ENCODE measurements at places on chromosomes 4 and X.

GRCh38 chr4:7399440-7400234 lies 35.1 kb downstream of the PSAPL1 start:
- no peak for DNase-seq

- DNase-seq: no peak
These were observed 738.2 kb downstream of the ARAP2 start for GRCh38 chr4:35506161-35506560.

DNA sequence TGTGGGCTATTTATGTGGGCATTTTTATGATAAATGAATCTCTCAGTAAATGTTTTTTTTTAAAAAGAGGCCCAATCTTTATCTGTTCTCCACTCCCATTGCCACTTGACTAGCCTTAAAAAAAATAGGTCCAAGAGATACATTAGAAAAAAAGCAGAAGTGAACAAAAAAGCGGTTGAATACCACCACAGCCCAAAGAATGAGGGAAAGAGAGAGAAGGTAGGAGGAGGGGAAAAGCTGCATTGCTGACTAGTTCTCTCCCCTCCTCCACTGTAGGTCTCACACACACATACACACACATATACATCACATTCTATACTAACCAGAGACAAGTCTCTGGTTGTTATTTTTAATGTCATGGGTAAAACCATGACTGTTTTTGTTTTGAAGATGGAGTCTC lies 95.8 kb upstream of the IL13RA1 start:
- no peak for DNase-seq

DNA sequence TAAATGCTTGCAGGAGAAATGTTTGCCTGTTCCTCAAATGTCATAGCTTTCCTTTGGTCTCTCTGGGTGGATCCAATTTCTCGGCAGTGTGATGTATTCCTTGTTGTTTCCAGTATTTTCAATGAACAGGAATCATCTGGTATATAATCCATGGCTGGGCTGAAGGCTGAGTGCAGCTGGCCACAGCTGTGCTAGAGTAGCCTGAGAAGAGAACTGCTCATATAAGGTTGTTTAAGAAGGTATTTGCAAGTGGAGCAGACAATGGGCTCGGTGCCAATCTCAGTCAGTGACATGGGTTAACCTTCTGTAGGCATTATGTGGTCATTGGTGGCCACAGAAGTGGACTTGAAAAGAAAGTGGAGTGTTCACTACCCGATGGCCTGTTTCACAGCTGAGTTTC lies 390.3 kb downstream of the SPRY1 start:
- DNase-seq: no peak

GRCh38 chrX:72314881-72315280 lies 9.2 kb upstream of the CITED1 start:
- DNase-seq: no peak

GRCh38 chrX:104098151-104098808 lies 14.0 kb upstream of the ZCCHC18 start:
- DNase-seq: no peak

- DNase-seq: no peak
These were observed 275.1 kb downstream of the C4orf33 start for GRCh38 chr4:129371065-129371464.

- DNase-seq: no peak
These were observed 141.1 kb upstream of the ARX start for GRCh38 chrX:25156832-25157231.

- no peak for DNase-seq
These were observed 40.1 kb downstream of the APLN start for GRCh38 chrX:129614481-129615255.

GRCh38 chr4:27176400-27176799 lies 315.8 kb downstream of the STIM2 start:
- DNase-seq: peak; percentile 59

- no peak for DNase-seq
These were observed 2.0 kb upstream of the PCDH19 start for GRCh38 chrX:100411802-100412715.

DNA sequence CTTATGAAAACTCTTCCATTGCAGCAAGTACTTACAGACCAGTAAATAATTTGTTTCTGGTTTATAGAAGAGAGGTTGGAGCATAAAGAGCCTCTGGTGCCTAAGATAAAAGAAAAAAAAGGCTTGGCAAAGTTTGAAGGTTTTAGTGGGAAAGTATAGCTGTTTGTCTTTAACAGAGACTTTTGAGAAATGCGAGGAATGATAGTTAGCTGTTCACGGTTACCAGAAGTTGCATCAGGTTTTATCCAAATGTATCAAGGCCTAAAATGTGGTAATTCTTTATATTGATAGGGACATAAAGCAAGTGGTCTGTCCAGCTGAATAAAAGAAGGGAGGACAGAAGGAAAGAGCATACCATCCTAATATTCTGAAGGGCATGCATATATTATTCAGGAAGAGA lies 29.3 kb downstream of the RAP1GDS1 start:
- DNase-seq: no peak
